ENCODE measurements at places on chromosomes 4 and X.

GRCh38 chrX:119693996-119694451 lies 1.1 kb upstream of the SEPTIN6 start:
- no peak for DNase-seq

DNA sequence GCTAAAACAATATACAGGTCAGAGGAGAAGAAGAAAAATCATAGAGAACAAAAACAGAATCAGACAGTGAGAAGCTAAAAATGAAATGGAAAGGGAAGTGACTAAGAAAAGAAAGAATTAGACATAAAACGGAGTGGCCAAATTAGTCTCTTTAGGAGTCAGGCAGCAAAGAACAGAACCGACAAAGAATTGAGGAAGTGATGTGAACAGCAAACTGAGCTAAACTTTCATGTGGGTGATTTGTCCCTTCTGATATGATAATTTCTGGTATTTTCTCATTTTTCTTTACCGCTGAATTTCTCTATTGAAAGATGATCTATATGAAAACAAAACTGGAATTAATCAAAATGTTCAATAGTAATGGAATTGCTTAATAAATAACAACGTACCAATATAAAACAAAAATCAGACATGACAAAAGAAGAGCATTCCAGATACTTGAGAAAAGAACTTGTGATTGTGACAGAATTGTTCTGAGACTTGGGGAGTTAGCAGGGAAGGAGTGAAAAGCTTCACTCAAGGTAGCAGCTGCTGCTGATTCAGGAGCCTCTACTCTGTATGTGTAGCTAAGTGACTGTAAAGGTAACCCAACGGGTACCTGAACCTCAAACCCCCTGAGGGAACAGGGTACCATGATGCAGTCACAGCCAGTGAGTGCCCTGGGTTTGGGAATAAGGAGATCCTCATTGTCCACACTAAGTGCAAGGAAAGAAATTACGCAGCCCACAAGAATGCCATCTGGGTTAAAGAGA lies 8.8 kb downstream of the TAPT1 start:
- no peak for DNase-seq

DNA sequence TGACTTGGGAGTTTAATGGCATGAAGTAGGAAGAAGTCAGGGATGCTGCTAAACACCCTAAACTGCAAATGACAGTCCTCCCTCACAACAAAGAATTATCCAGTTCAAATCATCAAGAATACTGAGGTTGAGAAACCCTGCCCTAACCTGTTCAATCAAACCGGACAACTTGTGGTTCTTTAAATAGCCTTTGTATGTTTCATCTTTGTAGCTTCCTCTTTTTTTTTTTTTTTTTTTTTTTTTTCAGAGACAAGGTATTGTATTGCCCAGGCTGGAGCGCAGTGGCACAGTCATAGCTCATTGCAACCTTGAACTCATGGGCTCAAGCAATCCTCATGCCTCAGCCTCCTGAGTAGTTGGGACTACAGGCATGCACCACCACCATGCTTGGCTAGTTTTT lies 52.5 kb upstream of the TTC29 start:
- no peak for DNase-seq

DNA sequence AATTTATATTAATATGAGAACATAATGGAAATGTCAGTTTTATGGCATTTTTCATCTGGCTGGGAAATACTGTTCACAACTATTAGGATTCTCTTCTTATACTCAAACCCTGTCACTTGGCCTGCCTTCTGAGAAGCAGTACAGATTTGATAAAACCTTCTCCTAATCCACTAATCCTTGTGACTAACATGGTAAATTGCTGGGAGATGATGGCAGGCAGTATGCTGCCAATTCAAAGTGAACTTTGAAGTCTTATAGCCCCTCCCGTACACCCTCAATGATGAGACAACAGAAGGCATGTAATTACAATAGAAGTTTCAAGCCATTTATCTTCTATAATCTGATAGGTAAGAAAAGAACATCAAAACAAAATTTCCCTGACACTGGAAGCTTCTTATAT lies 36.9 kb downstream of the PAQR3 start:
- no peak for DNase-seq

DNA sequence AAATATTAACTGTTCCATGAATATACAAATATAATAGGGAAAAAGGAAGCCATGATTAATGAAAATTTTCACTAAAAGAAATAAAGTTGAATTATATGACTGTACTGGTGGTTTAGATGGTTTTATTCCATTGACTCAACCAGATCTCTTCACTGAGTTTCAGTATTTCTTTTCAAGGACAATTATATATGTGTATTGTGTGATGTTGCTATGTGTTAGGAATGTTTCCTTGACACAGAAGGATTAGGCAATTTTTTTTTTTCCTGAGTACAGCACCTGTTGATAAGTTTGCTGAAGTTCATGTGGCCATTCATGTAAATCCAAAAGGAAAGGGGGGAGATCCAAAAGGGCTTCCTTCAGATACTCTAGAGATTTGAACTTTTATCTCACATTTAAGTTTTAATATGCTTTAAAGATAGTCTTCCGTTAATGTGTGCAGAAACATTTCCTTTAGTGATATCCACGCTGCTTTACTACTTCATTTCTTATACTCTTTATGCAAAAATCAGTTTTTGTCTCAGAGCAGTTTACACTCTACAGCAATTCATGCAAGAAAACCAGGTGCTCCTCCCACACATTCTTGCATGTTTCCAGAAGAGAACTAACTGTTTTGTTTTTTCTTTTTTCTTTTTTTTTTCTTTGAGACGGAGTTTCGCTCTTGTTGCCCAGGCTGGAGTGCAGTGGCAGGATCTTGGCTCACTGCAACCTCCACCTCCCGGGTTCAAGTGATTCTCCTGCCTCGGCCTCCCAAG lies 249.1 kb downstream of the RPA4 start:
- no peak for DNase-seq

DNA sequence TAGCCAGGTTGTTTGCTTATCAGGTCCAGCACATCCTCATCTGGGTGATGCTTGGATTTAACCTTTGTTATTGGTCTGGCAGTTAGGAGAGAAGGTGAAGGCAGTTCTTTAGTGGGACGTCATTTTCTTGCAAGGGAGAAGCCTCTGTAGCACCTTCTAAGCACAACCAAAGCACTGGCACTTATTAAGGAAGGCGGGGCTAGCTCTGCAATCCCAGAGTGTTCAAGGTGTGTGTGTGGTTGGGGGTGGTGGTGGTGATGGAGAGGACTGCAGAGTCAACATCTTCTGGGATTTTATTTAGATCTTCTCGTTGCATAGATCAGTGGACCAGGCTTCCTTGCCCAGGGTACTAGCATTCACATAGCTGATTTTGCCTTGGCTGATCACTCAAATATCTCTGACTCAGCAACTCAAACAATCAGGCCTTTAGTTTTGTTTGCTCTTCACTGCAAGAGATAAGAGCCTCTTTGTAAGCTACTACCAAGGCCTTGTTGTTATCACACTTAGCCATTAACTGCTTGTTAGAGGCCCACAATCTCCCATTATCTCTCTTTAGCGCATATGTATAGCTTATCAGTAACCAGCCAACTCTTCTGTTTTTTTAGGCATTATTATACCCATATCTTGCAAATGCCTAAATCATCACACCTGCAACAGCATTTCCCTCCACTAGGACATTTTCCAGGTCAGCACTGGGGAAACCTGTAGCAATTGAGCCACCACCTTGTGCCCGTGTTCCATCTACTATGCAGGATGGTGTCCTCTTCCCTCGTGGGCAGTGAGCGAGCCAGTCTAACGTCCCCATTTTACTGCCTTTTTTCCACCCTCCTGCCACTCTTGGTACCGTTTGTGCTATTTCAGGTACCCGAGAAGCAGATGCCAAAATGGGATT lies 36.5 kb upstream of the LINC00632 start:
- DNase-seq = no peak

DNA sequence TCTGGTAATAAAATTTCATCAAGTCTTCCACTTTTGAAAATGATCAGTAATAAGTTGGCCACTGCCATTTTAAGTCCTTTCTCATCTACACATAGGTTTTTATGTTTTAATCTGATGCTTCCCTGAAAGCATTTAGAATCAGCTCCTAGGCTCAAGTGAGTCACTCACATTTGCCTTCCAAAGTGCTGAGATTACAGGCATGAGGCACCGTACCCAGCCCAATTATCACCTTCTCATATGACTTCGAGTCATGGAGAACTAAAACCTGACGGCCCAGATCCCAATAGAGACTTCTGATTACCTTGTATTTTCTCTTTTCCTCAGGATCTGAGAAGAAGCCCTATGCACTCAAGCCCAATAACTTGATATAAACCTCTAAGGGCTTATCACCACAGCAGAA lies 140.8 kb downstream of the OPHN1 start:
- DNase-seq = peak; percentile 13
